ENCODE measurements at places on chromosomes 4 and X.

GRCh38 chrX:115350711-115351381 is 61.3 kb downstream of the LUZP4 start:
- DNase-seq = no peak

DNA sequence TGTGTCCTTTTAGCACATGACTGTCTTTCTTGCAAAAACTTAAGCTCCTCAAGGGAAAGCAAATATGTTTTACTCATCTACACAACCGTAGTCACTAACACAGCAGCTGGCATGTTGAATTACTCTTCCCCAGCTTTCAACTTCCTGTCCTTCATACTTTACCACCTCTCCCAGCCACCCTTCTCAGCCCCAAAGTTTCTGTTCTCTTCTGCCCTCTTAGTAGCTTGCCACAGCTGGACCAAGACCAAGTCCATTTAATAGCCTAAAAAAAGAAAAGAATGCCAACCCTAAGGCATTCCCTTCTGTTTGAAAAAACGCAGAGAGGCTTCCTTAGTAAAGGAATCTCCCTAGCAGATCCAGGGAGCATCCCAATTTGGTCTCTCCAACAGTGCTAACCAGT is 36.8 kb downstream of the SRPX2 start:
- DNase-seq = no peak

DNA sequence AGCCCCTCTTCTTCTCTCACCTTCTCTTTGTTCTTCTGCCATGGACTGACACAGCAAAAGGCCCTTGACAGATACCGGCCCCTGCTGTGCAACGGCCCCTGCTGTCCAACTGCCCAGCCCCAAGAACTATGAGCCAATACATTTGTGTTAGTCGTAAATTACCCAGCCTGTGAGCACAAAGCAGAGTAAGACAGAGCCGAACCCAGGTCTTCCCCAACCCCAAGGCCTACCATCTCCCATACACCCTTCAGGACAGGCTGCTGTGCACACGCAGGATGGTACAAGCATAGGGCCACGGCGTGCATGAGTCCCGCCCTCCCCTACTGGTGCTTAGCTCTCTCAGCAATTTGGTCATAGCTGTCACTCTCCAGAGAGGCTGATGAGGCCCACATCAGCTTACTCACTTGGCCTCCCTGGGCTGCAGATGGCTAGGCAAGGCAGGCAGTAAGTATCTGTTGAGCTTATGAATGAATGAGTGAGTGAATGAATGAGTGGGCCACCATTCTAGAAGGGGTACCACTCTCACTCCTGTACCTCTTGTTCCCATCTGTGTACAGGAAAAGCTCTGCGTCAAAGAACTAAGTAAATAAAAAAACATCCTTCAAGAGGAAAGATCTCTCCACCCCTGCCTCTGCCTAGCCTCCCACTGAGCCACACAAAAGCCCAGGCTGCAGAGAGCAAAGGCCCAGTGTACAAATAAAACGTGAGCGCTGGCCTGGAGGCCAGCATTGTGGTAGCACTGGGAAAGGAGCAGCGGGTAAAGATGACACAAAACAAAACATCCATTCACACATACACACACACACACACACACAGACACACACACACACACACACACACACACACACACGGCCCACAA is 13.9 kb downstream of the WDR1 start:
- DNase-seq = no peak

DNA sequence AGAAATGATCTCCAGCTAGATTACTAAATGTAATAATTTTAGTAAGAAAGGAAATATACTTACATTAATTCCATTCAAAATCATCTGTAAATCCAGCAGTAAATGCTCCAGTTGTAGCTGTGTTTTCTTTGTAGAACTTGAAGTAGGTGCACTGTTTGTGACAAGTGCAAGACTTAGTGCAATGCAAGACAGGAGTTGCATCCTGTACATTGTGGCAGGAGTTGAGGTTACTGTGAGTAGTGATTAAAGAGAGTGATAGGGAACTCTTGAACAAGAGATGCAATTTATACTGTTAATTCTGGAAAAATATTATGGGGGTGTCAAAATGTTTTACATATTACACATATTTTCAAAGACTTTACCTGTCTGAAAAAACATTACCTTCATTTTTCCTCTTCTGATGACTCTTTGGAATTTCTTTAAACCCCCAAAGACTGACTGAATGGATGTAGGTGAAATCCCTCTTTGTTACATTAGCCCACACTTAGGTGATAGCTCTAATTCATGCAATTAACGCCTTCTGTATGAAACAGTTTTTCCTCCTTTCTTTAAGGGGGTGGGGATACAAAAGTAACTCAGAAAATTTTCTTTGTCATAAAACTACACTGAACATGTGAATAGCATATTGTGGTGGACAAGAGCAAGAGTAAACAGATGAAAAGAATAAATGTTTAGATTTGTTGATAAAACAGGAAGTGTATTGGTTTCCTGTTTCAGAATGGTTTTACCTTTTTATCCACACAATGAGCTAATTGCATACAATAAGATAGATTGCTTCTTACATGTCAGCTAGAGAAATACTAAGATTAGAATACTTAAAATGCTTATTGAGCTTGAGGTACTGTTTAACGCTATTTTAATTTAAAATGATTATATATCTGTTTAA is at the start of gene IL2:
Gene IL2 (minus strand): TSS at position 495 of the 886 bp plus-strand sequence. CDS start 285 bp downstream, at position 210.
- DNase-seq = no peak

DNA sequence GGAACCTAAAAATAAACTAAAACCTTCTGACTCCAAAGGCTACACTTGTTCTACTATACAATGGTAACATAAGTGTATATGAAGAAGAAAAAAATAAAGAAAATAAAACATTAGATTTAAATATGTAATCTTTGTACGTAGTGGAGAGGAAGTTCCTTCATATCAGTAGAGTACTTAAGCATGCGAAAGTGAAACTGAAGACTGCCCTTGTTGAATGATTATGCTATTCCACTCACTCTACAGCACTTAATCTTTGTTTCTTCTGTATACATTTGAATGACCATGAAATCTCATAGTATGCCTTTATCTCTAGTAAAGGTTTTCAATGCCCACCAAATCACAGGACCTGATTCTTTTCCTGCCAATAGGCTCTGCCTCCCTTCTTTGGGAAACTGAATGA is 78.9 kb downstream of the NDST3 start:
- DNase-seq = no peak

GRCh38 chr4:145097821-145098674 is at the start of the genes ABCE1 and ANAPC10:
Gene ABCE1, plus strand, starts transcription at chr4:145098311. Its CDS starts 6,102 bp downstream, at chr4:145104413.
Gene ANAPC10, minus strand, starts transcription at chr4:145098196. Its CDS starts 2,097 bp downstream, at chr4:145096099.
- DNase-seq = peak; percentile 95

- no peak for DNase-seq
Observed at GRCh38 chrX:115503099-115503498, 57.9 kb upstream of the PLS3 start.

- DNase-seq = no peak
Observed at GRCh38 chrX:8783097-8783713, 18.0 kb downstream of the FAM9A start.

DNA sequence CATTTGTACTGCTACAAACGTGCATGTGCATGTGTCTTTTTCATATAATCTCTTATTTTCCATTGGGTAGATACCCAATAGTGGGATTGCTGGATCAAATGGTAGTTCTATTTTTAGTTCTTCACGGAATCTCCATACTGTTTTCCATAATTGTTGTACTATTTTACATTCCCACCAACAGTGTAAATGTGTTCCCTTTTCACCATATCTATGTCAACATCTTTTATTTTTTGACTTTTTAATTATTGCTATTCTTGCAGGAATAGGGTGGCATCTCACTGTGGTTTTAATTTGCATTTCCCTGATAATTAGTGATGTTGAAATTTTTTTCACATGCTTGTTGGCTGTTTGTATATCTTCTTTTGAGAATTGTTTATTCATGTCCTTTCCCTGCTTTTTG is 59.3 kb upstream of the PACRGL start:
- DNase-seq = no peak

GRCh38 chr4:23455456-23456158 is 434.2 kb downstream of the PPARGC1A start:
- peak; percentile 15 for DNase-seq

- no peak for DNase-seq
Observed at GRCh38 chrX:17529151-17529745, 154.2 kb downstream of the NHS start.

GRCh38 chr4:48340276-48340964 is 909 bp upstream of the SLAIN2 start:
- DNase-seq = no peak

- no peak for DNase-seq
Observed at GRCh38 chr4:77232653-77233052, 75.6 kb downstream of the CCNG2 start.

DNA sequence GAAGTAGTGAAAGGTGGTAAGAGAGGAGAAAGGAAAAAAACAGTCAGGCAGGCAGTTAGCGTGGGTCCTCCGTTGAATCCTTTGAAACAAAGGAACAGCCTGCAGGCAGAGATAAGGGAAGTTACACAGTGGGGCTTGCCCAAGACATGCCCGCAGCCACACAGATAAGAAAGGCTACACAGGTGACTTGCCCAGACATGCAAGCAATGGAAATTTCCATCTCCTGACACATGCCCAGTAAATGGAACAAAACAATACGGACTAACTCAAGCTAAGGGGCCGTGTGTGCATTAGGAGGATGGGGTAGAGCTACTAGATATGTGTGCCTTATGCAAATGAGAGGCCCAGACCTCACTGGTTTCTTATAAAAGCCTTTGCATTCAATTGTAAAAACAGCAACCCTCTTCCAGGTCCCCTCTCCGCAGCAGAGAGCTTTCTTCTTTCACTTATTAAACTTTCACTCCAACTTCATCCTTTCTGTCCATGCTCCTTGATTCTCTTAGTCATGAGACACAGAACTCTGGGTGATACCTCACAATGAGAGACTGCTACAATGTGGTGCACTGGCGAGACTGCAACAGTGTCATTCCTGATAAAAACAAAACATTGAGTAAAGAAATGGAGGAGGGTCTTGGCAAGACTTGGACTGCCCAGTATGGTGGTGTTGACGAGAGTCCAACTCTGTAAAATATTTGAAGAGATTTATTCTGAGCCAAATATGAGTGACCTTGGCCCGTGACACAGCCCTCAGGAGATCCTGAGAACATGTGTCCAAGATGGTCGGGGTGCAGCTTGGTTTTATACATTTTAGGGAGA is 997.4 kb upstream of the PRKX start:
- DNase-seq = peak; percentile 67

DNA sequence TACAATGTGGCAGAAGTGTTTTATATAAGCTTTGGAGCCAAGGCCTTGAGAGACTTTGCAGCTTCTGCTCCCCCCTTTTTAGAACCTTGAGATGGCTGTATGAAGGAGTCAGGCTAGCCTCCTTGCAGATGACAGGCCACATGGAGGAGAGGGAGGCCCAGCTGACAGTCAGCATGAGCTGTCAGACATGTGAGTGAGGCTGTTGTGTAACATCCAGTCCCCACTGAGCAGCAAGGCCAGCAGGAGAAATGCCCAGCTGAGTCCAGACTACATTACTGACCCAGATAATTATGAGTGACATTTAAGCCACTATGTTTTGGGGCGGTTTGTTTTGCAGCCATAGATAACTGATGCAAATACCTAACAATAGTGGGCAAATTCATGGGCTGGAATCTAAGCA is 515.3 kb upstream of the ARX start:
- DNase-seq = no peak

DNA sequence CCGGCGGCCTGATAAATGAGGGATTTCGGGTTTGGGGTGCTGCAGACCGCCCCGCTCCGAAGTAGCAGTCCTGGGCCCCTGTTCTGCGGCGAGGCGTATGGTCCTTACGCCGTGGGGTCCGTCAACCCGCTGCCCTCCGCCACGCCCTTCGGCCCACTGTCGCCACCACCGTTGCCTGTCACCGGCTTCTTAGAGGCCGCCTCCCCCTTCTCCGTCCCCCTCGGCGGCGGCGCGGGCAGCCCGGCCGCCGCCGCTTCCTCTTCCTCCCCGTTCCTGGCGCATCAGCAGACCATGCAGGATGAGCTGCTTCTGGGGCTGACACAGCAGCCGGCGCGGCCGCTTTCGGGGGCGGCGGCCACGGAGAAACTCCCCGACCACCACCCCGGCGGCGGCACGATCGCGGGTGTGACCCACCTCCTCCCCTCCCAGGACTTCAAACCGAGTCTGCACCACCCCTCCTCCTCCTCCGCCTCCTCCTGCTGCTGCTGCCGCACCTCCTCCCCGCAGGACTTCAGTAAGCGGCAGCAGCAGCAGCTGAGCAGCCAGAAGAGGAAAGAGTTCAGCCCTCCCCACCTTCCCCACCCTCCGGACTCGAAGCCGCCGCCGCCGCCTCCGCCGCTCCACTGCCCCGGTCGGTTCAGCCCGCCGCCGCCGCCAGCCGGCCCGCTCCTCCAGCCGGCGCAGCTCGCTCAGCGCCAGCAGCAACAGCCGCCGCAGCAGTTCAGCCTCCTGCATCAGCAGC is 549 bp downstream of the CPEB2 start:
- peak; percentile 65 for DNase-seq

DNA sequence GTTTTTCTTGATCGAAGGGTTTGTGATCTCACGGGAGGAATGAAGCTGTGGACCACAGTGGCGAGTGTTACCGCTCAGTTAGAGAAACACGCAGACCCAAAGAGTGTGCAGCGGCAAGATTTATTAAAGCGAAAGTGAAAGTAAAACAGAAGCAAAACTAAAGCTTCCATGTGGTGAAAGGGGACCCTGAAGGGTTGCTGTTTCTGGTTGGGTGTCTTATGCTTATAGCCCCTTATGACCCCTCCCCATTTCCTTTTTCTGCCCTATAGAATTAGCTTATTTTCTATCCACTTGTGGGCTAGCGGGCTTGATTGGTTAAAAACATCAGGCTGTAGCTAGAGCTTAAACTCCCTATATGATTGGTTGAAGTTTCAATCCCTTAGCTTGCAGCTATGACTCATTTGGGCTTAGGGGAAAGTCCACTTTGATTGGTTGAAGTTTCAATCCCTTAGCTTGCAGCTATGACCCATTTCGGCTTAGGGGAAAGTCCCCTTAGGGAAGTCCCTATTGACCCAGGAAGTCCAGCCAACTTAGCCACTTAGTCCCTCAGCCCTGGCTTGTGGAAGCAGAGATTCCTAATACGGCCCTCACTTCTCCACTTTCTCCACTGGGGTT is 171.2 kb upstream of the NWD2 start:
- no peak for DNase-seq

GRCh38 chrX:133645977-133646718 is 230.9 kb upstream of the GPC4 start:
- peak; percentile 9 for DNase-seq

DNA sequence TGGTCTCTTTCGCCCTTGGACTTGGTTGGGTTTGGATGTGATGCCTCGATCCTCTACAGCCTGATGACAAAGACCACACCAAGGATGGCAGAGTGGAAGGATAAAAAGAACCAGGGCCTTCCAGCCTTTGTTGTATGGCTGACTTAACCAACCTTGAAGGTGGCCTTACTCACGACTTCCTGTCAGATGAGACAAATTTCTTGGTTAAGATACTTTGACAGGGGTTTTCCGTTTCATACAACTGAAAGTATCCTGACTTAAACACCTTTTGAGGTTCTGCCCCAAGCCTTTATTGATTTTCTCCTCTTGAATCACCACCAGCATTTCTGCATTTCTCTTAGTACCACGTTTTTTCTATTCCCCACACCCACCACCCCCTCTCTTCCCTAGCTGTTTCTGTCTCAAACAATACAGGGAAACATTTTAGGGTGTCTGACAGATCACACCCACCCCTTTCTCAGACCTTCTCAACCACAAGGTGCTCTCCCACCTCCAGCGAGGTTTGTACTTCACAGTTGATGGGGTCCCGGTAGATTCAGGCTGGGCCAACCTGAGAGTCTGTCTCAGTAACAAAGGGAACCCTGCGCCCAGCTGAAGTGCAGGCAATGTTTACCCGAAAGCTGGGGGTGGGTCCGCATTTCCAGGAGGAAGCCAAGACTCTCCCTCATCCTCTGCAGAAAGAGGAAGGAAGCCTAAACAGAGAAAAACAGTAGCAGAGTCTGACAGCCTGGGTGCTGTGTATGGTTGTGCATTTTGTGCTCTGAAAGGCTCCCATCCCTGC is 5.0 kb upstream of the TSPAN5 start:
- DNase-seq = no peak
